ENCODE measurements at places on chromosomes 12 and 14.

DNA sequence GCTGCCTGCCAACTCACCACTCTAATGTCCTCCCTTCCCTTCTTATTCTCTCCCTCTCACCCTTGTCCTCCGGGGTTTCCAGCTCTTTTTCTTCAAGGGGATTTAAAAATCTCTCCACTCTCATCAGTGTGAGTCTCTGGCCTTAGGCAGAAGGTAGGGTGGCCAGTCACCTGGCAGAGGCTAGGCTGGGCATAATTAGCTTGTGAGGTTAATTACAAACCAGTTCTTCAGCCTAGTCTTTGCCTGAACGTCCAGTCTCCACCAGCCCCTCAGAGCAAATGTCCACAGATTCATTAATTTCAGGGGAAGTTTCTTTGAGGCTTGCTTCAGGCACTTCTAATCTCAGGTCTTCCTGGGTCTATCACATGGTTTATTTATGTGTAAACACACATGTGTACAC, 6.7 kb downstream of the KRT7 start:
- peak; percentile 5 for DNase-seq

GRCh38 chr14:88181072-88181471, 142.0 kb downstream of the KCNK10 start:
- no peak for DNase-seq

DNA sequence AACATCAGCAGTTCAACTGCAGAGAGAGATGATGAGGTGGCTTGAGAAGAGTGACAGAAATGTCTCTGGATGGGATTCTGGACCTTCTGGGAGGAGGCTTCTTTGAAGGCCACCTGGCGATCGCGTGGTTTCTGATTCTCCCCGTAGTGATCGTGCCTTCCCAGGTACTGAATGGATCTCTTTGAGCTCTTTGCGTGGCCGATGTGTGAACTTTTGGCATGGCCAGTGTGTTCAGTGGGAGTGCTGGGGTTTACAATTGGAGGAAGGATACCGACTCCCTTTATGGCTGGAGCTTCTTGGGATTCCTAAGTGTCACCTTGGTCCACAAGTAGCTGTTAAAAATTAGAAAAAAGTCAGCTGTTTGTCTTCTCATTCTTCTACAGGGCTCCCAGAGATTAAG, 374.7 kb downstream of the C12orf75 start:
- no peak for DNase-seq

DNA sequence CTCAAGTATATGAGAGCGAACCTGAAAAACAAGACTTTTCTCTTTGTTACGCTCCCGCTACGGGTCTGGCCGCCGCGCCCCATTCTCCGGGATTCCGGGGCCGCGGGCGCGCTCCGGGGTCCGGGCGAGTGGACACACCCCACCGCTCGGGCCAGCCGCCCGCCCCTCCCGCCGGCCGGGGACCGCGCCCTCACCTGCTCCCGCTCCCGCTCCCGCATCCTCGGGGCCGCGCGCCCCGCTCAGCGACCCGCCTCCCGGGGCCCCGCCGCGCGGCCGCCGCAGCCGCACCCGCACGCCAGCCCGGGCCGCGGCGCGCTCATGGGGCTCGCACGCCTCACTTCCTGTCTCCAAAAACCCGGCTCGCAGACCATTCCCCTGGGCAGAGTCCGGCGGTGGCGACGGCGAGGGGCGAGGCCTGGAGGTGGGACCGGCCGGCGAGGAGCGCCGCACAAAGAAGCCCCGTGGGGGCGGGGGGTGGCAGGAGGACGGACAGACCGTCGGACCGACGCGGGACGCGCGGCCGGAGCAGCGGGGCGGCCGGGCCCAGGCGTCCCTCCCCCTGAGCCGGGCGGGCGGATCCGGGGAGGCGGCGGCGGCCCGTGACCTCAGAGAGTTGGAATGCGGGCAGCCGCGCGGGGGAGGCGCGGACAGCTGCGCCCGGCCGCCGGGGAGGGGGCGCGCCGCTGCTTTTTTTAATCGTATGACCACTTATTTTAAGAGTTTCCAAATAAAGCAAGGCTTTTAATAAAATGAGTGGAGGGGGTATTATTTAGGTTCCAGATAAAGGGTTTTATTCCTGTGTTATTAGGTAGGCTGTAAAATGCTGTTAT, at the start of gene PTPN21:
PTPN21 (minus strand) TSS at position 551 of the 830 bp plus-strand sequence. CDS start 4,590 bp downstream, outside the sequence.
- peak; percentile 91 for DNase-seq

- DNase-seq: no peak
Observed at GRCh38 chr12:56261503-56262232, 3.5 kb upstream of the ANKRD52 start.

Data from iPS-NIHi11 (cell line).